Right lung (tissue), 10 donors: ENCODE measurements at places on chromosomes 4 and X.

DNA sequence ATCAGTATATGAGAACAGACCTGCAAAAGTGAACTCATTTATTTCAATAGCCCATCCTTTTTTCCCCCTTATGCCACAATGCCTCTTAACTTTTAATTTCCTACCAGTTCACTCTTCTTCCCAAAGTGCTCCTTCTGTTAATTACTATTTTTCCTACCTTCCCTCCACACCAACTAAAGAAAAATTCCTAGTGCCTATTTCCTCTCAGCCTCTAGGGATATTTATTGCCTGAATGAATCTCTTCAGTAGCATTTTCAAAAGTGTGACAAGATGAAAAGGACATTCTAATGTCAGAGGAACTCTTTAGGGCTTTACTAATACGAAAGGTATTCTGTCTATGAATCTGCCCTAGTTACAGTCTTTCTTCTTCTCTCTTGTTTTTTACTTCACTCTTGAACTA lies 181.1 kb upstream of the SPRY1 start:
- DNase-seq = no peak

DNA sequence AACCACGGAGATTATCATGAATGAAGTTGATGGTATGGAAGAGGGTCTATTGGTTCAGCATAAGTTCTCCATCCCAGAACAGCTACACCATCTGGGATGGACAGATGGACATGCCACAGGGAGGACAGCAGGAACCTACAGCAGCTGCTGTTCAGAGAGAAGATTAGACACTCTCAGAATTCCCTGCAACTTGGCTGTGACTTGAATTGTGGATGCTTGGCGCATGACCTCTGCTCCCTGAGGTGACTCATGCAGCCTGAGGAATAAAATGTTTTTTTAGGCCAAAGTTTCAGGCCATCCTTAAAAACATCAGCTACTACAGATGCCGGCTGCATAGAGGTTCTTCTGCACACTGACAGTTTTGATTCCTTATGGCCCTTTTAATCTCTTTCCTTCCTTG lies 97.3 kb downstream of the RS1 start:
- DNase-seq = no peak

- DNase-seq = no peak
These were observed 660.3 kb upstream of the PRKX start for GRCh38 chrX:4373791-4374190.

DNA sequence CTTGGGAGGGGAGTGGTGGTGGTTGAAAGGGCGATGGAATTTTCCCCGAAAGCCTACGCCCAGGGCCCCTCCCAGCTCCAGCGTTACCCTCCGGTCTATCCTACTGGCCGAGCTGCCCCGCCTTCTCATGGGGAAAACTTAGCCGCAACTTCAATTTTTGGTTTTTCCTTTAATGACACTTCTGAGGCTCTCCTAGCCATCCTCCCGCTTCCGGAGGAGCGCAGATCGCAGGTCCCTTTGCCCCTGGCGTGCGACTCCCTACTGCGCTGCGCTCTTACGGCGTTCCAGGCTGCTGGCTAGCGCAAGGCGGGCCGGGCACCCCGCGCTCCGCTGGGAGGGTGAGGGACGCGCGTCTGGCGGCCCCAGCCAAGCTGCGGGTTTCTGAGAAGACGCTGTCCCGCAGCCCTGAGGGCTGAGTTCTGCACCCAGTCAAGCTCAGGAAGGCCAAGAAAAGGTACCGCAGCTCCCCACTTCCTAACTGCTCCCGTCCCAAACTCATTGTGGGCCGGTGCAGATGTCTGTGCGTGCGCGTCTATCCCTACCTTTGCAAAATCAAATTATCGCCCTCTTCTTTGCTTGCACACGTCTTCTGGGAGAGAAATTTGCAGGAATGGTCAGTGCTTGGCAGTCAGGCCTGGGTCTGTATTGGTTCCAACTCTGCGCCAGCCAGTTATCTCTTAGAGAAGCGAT lies 533 bp downstream of the IL15 start:
- DNase-seq = peak; percentile 37

DNA sequence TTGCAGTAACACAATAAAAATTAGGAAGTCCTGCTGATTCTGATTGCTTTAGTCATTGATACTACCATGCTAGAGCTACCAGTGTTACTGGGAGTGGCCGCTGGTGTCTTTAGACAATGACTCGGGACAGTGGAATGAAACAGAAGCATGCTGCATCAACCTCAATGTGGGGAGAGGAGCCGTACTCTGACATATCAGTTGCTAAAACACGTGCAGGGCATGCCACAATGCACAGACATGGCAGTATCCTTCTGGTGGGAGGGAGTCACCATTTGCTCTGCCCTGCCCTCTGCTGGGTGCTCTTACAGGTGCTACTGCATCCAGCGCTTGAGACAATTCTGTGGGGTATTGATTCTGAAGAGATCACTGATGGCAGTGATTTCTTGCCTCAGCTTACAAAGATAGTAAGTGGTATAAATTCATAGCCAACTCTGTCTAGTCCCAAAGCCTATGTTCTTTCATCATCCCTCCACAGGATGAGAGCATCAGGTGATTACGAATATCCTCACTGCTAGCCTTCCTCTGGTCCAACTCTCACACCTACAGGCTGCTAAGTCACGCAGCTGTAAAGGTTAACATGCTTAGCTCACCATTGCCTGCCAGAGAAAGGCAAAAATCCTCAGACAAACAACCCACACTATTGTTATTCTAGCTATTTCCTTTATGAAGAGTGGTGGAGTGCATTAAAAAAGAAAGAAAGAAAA lies 43.7 kb downstream of the NSG1 start:
- no peak for DNase-seq

- no peak for DNase-seq
These were observed 6.5 kb downstream of the SASH3 start for GRCh38 chrX:129786210-129786651.

- no peak for DNase-seq
These were observed 47.0 kb upstream of the SPRY1 start for GRCh38 chr4:123349421-123350190.

GRCh38 chr4:186366326-186366725 lies 100.3 kb downstream of the F11 start:
- DNase-seq = no peak

DNA sequence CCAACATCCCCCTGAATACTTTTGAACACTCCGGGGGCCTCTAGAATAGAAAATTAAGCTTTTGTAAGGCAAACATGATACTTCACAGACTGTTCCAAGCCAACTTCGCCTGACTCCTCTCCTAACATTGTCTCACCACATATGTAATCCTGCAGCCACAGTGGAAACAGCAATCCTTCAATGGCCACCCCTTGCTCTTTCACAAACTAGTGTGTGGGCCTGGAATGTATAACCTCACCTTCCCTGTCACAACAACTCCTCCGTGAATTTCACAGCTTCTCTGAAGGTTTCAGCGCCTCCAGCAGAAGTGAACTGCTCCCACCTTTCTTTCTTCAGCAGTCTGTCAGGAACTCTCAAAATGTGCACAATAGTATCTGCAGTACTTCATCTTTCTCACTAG lies 185.1 kb downstream of the ADGRL3 start:
- no peak for DNase-seq

GRCh38 chr4:151573474-151573873 lies 164.5 kb downstream of the FHIP1A start:
- DNase-seq = no peak

DNA sequence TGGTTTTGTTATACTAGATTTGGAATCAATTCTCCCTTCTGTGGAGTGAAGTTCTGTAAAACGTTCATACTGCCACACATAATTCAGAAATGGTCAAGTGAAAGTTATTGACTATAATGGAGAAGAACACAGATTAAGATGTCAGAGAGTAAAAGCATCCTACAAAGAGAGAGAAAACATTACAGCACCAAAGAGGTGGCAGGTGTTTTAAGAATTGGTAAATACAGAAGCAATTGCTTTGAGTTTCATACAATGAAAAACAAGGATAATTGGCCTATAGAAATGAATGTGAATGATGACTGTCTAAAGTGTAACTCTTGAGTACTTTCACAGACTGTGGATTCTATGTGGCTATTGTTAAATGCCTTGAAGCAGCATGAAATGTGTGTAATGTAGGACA lies 435.6 kb upstream of the SMIM31 start:
- DNase-seq = no peak

DNA sequence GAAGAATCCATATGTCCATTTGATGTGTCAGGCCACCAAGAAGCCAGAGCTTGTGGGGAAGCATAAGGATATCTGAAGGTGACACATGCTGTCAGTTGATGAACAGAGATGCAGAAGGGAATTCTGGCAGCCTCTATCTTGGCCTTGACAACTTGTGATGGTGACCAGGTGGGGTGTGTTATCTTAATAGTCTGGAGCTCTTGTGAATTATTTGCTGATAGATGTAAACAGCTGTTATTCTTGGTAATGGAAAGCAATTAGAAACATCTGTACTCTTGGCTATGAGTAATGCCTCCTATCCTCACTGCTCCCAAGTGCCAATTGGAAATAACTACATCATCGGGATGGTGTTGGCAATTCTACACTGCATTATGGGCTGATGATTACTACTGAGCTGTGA lies 51.9 kb downstream of the NAA11 start:
- DNase-seq = peak; percentile 80
